CD4-positive, alpha-beta T cell treated with Interleukin-4 for 1 hour (primary cell): ENCODE measurements at places on chromosomes 4 and X.

DNA sequence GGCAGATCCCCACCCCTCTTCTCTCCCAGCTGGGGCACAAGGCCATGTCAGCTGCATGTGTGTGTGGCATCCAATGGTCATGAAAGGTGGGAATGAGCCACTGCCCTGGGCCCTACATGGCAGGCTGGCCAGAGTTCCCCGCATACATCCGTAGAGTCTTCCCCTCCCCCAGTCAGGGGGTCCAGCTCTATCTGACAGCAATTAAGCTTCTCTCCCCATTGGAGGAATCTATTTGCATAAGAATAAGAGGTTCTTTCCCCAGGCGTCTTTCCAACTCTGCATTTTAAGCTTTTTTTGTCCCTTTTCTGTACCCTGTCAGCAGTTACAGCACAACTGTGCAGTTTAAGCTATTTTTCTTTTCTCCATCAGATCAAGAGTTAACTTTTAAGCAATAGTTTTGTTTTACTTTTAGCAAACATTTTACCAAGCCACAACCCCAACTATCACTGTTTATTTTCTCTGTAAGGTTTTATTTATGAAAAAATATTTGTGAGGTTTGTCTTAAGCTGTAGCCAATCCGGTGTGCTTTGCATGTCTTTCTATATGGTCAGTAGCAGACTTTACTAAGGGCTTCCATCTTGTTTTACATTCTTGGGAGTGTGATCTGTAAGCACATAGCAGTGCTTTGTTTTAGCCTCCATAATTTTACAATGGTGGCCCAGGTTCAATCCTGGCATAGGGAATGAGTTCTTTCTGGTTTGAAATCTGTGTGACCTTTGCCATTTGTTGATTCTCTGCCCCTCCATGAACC lies 28.7 kb downstream of the NLRP2B start:
- no peak for DNase-seq

- no peak for DNase-seq
These were observed 53.0 kb downstream of the PKD2 start for GRCh38 chr4:88060431-88060830.

- DNase-seq, result no peak
These were observed 52.1 kb downstream of the PWWP3B start for GRCh38 chrX:106220177-106220576.

DNA sequence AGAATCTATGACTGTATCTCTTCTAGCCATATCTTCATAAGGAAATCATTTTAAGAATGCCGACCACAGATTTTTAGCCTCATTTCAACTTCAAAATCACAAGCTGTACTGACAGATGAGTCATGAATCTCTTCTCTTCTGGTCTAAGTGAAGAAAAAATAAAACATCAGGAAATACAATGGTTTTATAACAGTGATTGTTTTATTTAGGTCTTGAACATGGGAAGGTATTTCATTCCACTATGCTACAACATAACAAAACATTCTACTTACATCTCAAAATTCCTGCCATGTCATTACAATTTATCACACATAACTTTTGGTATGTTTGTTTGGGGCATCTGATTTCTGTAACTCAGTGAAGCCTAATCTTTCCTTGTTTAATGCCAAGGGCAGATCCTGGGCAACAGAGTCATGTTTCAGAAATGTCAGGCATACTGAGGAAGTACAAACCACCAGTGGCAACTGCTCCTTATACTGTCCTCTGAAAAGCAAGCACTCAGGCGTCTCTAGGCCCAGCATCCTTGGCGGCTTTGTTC lies 325.0 kb downstream of the PDHA2 start:
- DNase-seq, result no peak

GRCh38 chr4:15084780-15085179 lies 82.5 kb downstream of the CPEB2 start:
- no peak for DNase-seq

DNA sequence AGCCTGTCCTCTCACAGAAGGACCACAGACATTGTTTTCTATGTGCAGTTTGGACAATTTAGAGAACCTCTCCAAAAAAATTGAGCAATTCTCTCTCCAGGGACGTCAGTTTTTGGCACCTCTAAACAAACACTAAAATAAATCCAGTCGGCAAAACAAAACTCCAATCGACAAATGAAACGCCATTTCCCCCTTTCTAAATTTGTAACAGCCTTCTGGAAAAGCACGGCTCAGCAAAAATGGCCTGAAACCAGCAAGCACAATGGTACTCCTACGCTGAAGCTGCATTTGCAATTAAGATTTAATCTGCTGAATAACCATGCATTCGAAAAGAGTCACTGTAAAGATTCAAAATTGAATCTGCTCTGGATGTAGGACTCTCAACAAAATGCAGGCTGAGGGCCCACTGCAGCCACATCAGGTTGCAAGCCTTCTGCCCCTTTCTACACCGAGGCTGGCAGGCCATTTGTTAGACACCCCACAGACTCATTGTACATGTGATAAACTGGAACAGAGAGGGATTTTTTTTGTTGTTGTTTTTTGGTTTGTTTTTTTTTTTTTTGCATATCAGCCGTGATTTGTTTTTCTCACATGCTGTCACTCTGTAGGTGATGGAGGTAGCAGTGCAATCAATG lies 79.9 kb upstream of the MAP3K15 start:
- no peak for DNase-seq

DNA sequence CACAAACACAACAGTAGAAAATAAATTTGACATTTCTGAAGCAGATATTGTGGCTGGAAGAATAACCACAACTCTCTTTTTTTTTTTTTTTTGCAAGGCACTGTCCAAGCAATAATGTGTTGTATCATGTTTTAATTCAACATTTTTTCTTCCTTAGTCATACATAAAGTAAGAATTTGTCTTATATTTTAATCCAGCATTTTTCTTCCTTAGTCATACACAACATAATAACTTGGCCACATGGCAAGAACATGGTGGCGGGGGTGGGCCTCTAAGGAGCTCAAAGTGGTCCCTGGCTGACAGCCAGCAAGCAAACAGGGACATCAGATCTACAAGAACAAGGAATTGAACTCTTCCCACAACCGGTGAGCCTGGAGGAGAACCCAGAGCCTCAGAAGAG lies 20.2 kb downstream of the FBXW7 start:
- no peak for DNase-seq

- DNase-seq, result no peak
These were observed 115.8 kb downstream of the THOC2 start for GRCh38 chrX:123617007-123617406.

GRCh38 chrX:10656214-10656613 lies 35.8 kb upstream of the MID1 start:
- DNase-seq, result no peak

- DNase-seq, result peak; percentile 91
These were observed at the start of gene LIN54 for GRCh38 chr4:83010522-83011318. Gene LIN54 (minus strand): TSS chr4:83010823. CDS start chr4:82984844, 25,979 bp downstream.

GRCh38 chr4:119683518-119683917 lies 54.9 kb upstream of the PDE5A start:
- no peak for DNase-seq

GRCh38 chr4:169912996-169913395 lies 113.2 kb downstream of the MFAP3L start:
- no peak for DNase-seq

DNA sequence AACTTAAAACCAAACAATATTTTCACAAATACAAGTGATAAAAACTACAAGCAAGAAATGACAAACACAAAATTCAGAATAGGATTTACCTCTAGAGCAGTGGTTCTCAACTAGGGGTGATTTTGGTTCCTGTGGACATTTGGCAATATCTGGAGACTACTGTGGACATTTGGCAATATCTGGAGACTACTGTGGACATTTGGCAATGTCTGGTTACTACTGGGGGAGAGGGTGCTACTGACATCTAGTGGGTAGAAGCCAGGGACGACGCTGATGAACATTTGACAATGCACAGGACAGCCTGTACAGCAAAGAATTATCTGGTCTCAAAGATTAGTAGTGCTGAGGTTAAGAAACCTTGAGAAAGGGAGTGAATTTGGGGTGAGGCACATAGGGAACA lies 169.8 kb downstream of the CLCN4 start:
- no peak for DNase-seq

DNA sequence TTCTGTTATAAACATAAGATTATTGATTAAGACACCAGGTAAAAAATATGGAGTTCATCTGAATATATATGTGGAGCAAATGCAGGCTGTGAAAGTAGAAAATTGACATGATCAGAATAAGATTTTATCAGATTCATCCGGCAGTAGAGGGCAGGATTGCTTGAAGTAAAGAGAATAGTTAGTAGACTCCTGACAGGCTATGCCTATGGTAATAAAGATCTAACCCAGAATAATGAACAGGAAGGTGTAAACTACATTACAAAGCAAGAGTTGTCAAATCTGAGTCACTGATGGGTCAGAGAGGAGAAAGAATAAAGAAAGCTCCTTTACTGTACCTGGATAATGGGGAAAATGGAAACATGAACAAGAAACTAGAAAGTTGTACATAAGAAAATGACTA lies 20.8 kb upstream of the TMEM184C start:
- DNase-seq, result no peak

DNA sequence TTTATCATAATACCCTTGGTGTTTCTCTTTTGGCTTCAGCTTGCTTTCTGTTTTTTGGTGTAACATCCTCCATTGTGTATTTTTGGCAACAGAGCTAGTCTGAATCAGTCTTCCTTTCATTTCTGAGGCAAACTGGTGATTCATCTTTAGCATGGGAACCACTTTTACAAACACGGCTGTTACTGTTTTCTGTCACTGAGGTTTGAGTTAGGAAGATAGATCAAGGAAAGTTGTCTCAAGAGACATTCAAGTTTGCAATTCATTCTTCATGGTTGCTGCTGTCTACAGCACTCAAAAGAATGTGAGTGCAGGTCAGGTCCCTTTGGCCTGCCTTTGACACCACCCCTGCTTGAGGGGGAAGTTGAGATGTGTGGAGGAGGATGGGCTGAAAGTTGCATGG lies 36.3 kb downstream of the IL21 start:
- no peak for DNase-seq

- no peak for DNase-seq
These were observed 10.4 kb downstream of the CCSER1 start for GRCh38 chr4:90137555-90137954.

GRCh38 chrX:107273795-107274194 lies 67.4 kb downstream of the DNAAF6 start:
- no peak for DNase-seq

GRCh38 chr4:126435491-126435890 lies 1120.7 kb downstream of the FAT4 start:
- no peak for DNase-seq

GRCh38 chr4:167775375-167775774 lies 317.0 kb upstream of the ANXA10 start:
- no peak for DNase-seq

DNA sequence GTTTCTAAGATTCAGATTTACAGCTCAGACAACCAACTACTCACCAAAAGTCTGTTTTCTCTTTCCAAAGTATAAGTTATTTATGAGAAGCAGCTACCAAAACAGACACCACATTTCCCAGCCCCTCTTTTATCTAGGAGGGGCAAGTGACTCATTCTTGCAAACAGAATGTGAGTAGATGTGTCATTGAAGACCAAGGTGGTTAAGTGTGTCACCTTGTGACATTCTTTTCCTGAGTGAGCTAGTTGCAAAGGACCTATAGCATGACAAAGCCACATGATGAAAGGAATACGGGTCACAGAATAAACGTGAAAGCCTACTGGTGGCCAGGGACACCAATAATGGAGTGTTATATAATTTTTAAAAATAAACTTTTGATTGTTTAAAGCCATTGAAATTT lies 50.0 kb downstream of the SLC7A11 start:
- DNase-seq, result no peak

- DNase-seq, result no peak
These were observed 48.7 kb downstream of the STAG2 start for GRCh38 chrX:124010157-124010556.

- no peak for DNase-seq
These were observed 75.8 kb downstream of the RPS3A start for GRCh38 chr4:151175233-151175632.

DNA sequence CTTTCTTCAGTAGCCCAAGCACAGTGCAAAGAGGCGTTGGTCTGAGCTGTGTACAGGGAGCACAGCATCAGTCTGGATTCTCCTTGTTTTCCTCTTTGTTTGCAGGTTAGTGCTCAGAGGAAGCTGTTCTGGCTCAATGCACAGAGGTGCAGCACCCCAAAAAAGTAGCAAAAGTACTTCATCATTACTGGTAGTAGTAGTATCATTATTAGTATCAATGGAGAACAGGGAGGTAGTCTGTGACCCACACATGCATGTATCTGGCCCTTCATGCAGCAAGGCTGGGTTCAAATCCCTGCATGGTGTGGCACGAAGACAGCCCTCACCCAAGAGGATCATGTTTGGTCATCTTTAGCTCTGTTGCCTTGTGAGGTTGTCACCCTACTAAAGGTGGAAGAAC lies 68.7 kb downstream of the CXXC4 start:
- no peak for DNase-seq

GRCh38 chr4:165234766-165235165 lies 27.4 kb downstream of the KLHL2 start:
- no peak for DNase-seq

DNA sequence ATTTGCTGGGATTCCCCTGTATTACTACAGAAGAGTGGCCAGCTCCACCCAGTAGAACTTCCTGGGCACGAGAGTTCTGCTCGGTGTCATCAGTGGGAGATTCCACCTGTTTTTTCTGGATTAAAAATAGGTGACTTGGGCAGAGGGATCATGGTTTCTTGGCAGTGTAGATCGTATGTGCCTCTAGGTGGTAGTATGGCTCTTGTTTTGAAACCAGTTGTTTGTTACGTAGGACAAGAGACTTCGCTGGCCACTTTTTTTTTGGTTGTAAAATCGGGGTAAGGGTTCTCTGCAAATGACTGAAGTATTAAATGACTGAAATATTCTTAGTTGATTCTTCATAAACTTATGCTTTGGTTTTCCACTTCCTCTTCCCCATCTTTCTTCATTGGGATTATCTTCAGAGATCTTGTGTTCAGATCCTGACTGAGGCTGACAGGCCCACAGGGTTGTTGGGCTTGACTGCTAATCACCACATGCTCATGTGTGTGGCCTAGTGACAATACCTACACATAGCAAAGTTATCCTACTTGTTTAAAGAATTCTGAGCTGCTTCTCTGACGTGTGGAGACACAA lies 43.8 kb upstream of the WDR1 start:
- peak; percentile 27 for DNase-seq

- DNase-seq, result no peak
These were observed 12.0 kb upstream of the PLS3 start for GRCh38 chrX:115549008-115549407.

GRCh38 chr4:14856062-14856933 lies 146.0 kb upstream of the CPEB2 start:
- peak; percentile 76 for DNase-seq
